NCI-H1048 (cell line): ENCODE measurements at places on chromosomes 1 and 21.

GRCh38 chr1:220243947-220244346, 28.3 kb downstream of the RAB3GAP2 start:
- DNase-seq = no peak

DNA sequence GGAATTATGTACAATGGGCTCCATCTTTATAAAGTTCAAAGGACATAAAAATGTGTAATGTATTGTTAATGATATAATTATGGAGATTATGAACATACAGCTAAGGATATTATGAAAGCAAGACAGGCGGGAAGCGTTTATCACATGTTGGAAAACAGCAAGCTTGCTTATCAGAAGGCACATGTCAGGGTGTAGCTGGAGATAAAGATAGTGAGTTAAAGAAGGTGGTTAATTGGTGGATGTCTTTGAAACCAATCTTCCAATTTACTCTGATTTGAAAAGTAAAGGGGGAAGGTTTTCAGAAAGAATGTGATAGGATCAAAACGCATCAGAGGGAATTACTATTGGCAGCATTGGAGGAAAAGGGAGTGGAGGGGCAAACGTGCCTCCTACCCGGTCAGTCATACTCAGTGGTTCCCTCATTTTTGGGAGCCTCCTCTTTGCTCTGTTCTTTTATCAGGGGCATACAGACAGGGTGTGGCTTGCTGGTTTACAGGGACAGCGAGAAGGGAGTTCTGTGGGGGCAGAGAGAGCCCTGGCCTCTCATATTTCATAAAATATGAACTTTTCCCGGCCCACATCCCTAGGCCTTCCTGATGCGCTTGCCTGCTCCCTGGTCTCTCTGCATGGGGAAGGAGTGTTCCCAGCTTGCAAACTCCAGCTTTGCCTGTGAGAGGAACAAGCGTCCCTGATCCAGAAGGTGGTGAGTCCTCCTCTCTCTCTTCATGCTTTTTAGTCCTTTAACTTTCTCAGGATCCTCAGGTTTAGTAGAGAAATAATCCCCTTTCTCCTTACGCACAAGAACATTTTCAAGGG, 8.0 kb upstream of the SVBP start:
- no peak for DNase-seq

- DNase-seq = no peak
These were observed 921.0 kb downstream of the ADGRL2 start for GRCh38 chr1:82721702-82722101.

DNA sequence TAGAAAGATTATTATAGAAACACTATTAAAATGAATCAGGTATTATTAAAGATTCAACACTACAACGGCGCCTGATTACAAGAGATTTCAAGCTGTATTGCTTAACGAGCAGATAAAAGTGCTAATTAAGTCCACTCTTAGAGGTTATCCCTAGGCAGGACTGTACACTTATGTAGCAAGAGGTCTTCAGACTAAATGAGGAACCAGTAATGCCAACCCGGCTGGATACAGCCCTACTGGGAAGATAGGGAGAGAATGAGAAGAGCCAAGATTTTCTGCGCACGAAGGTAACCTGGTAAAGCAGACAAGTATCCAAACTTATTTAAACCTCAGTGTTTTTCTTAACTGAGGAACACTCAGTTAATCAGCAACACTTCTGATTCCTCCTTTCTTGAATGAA, 115.7 kb upstream of the HIVEP3 start:
- DNase-seq = no peak

DNA sequence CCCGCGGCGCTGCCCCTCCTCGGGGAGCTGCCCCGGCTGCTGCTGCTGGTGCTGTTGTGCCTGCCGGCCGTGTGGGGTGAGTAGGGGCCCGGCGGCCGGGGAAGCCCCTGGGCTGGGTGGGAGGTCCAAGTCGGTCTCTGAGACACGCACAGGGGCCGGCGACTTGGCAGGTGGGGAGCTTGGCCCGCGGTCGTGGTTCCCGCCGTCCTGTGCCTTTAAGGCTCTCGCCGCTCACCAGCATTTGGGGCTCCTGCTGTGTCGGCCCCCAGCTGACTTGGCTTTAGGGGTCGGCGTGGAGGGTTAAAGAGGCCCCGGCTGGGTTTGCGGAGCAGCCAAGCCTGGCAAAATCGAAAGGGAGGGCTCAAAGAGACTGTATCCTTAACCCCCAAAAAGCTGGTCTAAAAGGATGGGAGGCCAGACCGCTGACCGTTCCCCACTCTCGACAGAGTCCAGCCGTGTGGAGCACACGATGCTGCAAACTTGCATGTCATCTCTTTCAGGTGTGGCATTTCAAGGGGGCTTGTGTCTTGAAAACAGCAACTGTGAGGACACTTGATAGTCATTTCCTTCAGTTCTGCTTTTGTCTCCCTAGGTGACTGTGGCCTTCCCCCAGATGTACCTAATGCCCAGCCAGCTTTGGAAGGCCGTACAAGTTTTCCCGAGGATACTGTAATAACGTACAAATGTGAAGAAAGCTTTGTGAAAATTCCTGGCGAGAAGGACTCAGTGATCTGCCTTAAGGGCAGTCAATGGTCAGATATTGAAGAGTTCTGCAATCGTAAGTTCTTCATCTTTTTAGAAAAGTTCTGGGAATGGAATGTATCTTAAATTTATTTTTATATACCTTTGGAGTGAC, 540 bp downstream of the CD55 start:
- DNase-seq = peak; percentile 67

- no peak for DNase-seq
These were observed 2.0 kb upstream of the TRNP1 start for GRCh38 chr1:26991310-26992116.

- DNase-seq = no peak
These were observed 578.4 kb upstream of the NCAM2 start for GRCh38 chr21:20419772-20420171.

DNA sequence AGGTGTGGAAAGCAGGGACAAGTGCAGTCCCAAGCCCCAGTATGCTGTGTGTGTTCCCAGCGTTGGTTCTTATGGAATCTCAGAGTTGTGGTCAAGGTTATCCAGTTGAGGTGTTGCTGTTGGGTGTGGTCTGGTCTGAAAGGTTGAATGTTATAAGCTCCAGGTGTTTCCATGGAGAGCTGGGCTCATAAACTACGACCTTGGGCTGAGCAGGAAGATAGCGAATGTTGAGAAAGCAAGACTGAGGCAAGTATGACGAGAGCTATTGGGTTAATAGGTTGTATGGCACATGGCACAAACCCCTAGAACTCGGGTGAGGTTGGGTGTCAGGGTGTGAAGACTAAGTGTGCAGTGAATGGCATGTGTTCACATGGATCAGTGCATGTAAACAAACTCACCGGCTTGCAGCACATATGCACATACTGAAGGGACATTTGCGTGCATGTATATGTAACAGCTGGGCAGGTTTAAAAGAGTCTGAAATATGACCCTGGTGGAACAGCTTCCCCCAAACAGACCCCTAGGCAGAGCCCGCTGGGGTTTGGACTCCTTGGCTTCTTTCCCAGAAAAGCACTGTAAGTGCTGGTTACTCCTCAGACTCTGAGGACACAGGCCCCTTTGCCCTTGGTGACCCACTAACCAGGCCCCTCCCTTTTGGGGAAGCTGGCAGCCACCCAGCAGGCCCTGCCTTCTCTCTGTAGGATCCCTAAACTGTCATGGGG, 117.5 kb downstream of the NAV1 start:
- DNase-seq = no peak

DNA sequence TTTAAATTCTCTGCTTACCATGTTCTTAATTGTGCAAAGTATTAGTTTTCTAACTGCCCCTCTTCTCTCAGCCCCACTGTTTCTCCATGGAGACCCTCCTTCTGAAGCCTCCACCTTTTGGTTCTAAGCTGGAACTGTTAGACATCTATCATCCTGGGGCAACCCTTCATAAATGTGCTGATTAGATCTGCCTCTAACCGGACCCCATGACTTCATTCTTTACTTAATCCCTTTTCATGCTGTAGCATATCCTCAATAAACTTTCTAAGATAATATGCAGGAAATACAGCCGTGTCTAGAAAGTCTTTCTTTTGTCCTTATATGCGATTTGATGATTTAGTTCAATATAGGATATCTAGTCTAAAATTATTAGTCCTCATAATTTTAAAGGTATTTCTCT, 1020.1 kb downstream of the ADGRL2 start:
- no peak for DNase-seq

DNA sequence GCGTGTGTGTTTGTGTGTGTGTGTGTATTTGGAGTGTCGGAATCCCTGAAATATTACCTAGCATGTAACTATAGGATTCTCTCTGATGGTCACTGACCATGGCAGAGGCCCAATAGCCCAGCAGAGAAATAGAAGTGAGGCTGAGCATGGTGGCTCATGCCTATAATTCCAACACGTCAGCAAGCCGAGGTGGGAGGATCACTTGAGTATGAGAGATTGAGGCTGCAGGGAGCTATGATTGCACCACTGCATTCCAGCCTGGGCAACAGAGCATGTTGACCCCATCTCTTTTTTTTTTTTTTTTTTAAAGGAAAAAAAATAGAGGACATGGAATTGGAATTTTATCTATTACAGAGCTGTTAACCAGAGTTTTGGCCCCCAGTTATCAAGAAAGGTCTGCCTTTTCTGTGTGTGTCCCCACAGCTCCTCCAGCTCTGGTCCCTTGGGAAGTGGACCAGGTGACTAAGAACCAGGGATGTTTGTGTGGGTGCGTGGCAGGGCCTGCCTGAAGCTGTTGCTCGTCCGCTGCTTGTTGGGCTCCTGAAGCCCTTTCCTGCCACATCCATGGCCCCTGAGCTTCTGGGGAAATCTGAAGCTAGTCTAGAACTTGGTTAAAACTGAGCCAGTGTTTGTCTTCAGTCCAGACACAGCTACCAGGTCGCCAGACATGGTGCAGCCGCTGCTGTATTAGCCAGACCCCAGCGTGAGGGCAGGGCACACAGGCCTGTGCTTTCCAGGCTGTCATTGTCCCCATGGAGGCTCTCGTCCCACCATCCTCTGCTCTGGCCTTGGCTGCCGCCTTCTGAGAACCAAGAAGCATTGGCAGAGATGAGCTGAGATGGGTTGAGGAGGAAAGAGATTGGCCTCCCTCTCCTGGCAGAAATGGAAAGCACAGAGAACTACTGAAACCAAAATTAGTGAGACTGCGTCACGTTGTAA, 25.5 kb downstream of the CAPN9 start:
- DNase-seq = no peak

DNA sequence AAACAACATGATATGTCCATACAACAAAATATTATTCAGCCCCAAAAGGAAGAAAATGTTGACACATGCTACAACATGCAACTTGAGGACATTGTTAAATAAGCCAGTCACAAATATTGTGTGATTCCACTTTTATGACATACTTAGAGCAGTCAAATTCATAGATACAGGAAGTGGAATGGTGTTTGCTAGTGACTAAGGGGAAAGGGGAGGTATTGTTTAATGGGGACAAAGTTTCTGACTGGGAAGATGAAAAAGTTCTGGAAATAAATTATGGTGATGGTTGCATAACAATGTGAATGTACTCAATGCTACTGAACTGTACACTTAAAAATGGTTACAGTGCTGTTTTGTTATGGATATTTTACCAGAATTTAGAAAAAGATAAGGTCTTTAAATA, 77.7 kb downstream of the RHOU start:
- DNase-seq = no peak

DNA sequence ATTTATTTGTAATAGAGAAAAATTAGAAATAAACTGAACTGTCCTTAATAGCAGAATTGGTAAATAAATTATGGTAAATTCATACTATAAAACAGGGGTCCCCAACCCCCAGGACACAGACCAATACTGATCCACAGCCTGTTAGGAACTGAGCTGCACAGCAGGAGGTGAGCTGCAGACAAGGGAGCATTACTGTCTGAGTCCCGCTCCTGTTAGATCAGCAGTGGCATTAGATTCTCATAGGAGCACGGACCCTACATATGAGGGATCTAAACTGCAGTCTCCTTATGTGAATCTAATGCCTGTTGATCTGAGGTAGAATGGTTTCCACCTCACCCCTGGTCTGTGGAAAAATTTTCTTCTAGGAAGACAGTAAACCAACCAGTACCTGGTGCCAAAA, 7.5 kb downstream of the WDR47 start:
- no peak for DNase-seq

- DNase-seq = no peak
These were observed 120.5 kb upstream of the HMGB4 start for GRCh38 chr1:33743221-33743998.

DNA sequence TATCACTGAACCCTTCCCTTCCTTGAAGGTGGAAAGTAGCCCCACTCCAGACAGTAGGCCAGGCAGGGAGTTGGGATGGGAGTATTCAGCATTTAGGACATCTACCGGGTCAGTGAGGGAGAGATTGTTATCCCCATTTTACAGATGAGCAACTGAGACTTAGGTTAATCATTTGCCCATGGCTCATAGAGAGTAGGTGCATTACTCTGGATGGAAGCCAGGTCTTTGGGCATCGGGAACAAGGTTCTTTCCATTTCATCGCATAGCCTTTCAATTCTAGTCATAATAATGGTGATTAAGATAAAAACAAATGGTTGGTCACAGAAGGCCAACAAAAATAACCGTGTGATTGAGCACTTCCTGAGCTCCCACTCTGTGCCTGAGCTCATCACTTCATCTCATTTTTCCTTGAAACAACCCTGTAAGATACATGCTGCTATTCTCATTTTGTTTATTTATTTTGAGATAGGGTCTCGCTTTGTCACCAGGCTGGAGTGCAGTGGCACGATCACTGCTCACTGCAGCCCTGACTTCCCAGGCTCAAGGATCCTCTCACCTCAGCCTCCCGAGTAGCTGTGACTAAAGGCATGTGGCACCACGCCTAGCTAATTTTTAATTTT, 64.8 kb downstream of the NAV1 start:
- DNase-seq = no peak

DNA sequence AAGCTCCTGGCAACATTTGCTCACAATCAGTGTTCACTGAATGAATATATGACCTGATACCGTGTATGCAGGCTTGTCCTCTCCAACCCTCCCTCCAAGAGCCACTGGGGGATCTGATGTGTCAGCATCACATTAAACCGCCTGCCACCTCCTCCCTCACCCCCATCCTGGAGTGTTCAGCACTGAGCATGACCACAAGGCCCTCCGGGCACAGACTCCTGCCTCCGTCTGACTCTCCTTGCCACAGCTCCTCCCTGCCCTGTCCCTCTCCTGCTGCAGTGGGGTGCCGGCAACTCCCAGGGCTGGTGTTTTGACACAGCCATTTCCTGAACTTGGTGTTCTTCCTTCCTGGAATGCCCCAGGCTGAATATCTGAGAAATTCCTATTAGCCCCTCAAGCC, 136.7 kb downstream of the FCRL5 start:
- DNase-seq = no peak

GRCh38 chr1:7382971-7383370, 388.1 kb upstream of the VAMP3 start:
- DNase-seq = no peak

GRCh38 chr1:34926894-34927293, 2.6 kb downstream of the DLGAP3 start:
- DNase-seq = no peak

DNA sequence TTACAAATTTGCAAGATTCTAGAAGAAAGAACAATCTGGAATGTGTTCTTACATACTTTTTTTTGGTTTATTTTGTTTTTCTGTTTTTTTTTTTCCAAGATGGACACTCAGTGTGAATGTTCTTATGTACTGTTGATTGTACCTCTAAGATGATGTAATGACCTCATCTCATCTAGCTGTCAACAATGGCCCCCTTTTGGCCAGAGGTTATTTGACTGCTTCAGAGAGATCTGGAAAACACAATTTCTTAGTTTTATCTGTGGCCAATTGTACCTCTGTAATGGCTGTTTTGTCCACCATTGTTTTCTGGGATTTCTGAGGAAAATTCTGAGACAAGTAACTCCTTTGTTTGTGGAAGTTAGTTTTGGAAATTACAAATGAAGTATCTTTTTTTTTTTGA, 38.9 kb downstream of the ST6GALNAC3 start:
- no peak for DNase-seq

GRCh38 chr21:17513214-17514123, 626 bp downstream of the CXADR start:
- DNase-seq = no peak

- DNase-seq = no peak
These were observed 20.8 kb downstream of the TSEN15 start for GRCh38 chr1:184072376-184072775.
